ENCODE measurements at places on chromosomes 6 and 20.

DNA sequence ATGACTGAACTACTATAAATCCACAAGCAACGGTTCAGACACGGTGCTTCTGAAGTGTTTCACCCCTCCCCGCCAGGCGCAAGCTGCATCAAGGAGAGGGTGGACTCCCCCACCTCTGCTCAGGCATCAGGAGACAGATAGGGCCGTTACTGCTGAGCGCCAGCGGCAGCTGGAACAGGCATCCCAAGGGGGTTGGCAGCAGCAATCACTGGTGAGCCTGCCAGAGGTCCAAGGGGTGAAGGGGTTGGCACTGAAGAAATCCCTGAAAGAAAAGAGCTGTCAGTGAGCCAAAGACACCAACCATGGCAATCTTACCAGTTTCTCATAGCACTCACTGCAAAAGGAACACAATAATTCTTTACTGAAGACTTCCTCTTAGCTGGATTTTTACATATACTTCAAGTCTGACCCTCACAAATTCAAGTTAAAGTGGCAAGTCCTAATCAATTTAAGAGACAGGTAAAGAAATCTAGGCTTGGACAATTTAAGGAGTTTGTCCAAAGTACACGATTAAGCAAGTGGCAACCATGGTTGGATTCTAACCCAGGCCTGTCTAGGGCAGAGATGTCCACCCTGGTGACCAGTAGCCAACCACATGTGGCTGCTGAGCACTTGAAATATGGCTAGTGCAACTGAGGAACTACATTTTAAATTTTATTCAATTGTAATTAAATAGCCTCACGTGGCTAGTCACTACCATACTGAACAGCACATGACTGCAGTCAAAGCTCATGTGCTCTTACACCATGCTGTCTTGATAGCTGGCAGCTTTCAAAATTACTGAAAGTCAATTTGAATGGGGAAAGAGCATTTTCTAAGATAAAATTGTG lies 21.7 kb upstream of the TBC1D20 start:
- DNase-seq: no peak

DNA sequence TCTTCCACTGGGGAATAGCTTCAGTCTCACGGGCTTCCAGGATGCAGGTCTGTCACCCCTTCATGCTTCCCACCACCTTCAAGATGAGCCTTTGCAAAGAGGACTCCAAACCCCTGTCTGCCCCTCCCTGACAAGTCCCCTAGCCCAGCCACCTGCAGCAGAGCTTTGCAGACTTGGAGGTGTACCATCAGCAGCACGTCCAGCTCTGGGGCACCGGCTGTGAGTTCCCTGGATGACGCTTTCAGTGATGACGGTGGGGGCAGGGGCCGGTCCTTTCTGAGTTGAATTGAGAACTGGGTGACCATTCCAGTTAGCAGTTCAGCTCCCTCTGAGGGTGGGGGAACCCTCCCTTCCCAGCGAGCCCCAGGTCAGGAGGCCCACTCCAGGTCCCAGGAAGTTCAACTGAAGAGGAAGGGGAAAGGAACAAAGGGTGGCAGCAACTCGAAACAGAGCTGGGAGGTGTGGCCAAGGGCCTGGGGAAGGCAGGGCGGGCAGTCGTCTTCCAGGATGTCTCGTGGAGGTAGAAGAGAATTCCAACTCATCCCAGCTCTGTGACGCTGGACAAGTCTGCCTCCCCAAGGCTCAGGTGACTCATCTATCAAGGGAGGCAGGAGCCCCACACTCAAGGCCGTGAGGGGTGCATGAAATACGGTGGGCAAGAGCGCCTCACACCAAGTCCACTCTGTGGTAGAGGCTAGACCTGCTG lies 86.0 kb downstream of the PTPN1 start:
- DNase-seq: no peak

GRCh38 chr6:35737413-35738211 lies 780 bp downstream of the ARMC12 start:
- DNase-seq: peak; percentile 58

DNA sequence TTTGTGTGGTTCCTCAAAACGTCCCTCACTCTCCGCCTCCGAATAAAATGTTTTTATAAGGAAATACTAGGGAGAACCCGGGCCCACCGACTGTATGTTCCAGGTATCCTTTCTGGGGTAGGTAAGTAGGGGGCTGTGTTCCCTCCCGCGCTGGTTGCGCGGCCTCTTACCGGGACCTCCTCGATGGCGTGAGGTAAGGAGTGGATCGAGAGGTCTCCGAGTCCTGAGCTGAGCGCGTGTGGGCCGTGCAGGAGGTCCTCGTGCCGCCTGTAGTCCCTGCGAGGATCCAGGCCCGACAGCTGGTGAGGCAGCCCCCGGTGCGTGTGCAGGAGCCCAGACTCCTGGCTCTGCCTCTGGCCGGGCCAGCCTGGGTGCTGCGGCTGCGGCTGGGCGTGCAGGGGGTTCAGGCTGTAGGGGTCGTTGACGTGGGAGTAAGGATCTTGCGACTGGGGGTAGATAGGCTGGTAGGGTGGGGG lies 5.1 kb downstream of the TFAP2A start:
- no peak for DNase-seq

GRCh38 chr6:164763788-164764187 lies 545.6 kb downstream of the C6orf118 start:
- no peak for DNase-seq

DNA sequence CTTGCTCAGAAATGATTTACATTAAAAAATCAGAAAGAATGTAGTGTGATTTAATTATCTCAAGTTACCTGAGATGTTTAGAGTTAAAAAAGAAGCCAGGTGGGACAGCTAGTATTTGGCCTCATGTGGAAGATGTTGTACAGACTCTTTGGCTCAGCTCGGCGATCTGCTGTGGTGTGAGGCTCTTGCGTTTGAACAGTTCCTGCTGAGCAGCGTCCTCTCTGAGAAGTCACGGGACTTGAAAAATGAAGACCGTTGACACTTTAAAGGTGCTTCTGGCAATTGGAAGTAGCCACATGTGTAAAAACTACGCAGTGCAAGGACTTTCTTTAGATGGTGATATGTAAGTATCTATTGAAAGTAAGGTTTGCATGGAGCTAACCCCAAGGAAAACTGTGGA lies 169.0 kb downstream of the BACH2 start:
- DNase-seq: no peak

DNA sequence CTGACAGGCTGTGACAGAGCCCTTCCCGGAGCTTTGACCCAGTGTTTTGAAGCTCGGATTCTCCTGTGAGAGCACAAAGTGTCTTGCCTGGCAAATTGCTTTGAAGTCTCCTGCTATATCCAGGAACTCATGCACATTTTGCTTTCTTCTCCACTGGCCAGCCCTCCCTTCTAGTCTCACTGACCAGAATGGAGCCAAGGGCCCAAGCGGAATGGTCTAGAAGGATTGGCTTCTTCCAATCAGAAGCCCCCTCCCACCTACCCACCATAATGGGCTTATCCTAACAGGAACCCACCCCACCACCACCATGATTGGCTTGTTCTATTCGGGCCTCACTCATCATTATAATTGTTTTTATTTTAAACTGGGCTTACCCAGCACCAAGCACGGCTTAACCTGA lies 130.1 kb downstream of the PXDC1 start:
- DNase-seq: no peak

GRCh38 chr6:44253307-44254101 lies 3.8 kb downstream of the SLC35B2 start:
- no peak for DNase-seq

DNA sequence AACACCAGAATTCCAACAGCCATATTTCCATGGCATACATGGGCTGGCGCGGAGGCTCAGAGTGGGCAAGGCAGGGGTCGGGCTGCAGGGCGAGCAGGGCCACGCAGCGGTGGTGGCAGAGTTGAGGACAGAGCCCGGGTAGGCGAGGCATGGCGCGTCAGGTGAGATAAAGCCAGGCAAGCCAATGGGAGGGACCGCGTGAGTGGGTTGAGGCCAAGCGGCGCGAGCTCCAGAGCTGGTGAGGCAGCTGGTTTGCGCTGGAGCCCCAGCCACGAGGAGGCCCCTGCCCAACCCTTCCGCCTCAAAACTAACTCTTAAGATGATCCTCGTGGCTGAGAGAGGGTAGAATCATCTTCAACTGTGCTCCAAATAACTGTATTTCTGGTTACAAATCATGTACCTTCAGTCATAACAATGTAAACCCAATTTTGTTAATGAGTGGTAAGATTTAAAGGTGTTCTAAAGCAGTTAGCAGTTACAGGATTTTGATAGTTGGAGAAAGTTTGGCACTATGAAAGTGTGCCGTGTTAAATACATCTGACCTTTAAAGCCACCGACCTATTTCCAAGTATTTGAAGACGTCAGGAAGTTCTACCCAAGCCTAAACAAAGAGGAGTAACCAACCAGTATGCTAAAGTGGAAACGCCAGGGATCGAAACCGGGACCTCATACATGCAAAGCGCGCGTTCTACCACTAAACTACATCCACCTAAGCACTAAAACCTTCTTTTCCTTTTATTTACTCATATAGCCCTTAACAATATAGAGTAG lies 107.9 kb downstream of the GPX5 start:
- no peak for DNase-seq

DNA sequence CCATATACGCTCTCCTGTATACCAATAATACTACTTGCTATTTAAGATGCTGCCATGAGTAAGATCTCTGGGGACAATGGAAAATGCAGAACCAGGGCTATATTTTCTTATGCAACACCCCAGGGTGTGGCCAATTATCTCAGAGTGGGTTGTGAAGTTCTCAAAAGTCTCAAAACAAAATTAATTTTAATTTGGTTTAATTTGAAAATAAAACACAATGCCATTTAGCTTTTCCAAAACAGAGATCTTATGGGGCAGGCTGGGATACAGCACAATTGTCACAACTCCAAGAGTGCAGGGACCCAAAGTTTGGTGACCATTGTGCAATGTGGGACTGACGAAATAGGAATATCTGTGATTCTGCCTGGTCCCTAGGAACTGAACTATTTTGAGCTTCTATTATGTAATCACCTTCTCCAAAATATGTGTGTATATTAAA lies 43.1 kb downstream of the MBOAT1 start:
- no peak for DNase-seq

GRCh38 chr6:130202782-130203181 lies 20.0 kb downstream of the SAMD3 start:
- no peak for DNase-seq

- no peak for DNase-seq
Measured at GRCh38 chr20:1979106-1979778, 14.6 kb downstream of the PDYN start.

- no peak for DNase-seq
Measured at GRCh38 chr20:22675341-22675740, 91.0 kb upstream of the FOXA2 start.

DNA sequence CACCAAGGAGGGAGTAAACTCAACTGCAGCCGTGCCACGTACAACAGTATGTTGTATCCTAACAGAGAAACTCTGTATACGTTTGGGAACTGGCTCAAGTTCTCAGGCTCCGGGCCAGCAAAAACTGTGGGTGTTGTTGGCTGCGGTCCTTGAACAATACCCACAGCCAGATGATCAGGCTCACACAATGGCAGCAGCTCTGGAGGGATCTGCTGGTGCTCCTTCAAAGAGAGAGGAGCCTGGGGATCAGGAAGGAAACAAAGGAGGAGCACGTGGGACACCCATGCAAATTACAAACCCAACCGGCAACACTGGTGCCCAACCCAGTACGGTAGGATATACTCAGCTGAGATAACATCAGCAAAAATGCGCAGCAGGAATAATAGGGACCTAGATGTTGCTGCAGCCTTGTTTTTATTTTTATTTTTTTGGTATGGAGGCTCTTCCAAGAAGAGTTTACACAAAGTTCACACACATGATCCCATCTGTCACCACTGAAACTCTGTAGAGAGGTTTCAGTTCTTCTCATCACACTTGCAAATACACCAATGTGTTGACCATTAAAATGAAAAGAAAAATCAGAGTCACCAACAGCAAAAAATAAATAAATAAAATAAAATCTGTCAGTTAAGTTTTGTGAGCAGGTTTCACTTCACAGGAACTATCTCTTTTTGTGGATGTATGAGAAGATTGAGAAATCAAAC lies 41.2 kb upstream of the PDE10A start:
- DNase-seq: no peak

- no peak for DNase-seq
Measured at GRCh38 chr6:144248003-144248402, 37.1 kb upstream of the UTRN start.

GRCh38 chr6:46015119-46015968 lies at the start of gene CLIC5:
TSS of gene CLIC5 (minus strand) at chr6:46015860. CDS start at chr6:46015542, 318 bp downstream.
- DNase-seq: no peak

DNA sequence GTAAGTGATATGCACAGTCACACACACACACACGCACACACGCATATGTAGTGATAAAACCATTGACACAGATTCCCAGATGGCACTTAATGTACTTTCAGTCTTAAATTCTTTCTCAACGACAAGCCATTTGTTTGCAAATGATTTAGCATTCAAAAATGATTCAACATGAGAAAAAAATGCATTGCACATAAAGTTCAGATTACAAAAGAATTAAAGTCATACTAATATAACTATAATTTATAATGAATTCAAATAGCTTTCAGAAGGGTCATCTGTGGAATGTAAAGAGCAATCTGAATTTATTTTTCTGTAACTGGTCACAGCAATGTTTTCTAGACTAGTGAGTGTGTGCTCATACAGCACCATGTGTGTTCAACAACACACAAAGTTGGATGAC lies 521.6 kb upstream of the ZNF337 start:
- no peak for DNase-seq

- DNase-seq: no peak
Measured at GRCh38 chr6:52324189-52324588, 37.8 kb upstream of the PAQR8 start.

- DNase-seq: no peak
Measured at GRCh38 chr6:17584241-17584803, 15.8 kb upstream of the FAM8A1 start.

DNA sequence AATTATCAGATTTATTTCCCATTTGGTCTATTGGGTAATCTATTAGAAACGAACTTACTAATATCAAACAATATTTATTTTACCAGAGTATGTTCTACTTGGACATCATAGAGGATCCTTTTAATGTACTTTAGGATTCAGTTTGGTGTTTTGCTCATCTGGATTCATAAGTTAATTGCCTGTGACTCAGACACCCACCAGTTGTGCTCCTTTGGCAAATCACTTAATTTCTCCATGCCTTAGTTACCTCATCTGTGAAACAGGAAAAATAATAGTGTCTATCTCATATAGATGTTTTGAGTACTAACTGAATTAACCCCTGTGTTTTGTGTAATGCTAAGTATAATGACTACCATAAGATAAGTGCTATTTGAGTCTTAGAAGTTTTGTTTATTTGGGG lies 292.1 kb downstream of the LAMA2 start:
- DNase-seq: no peak

- DNase-seq: no peak
Measured at GRCh38 chr6:30568245-30568644, 3.0 kb upstream of the ABCF1 start.

GRCh38 chr6:111668410-111668809 lies 62.7 kb upstream of the TRAF3IP2 start:
- DNase-seq: no peak

- DNase-seq: no peak
Measured at GRCh38 chr6:135782546-135782945, 69.0 kb upstream of the PDE7B start.
